GM23338 (cell line): ENCODE measurements at places on chromosomes 16 and 17.

GRCh38 chr17:33290253-33290652, 2.8 kb downstream of the ASIC2 start:
- no peak for DNase-seq

GRCh38 chr16:85250609-85251223, 138.4 kb upstream of the CIBAR2 start:
- DNase-seq = no peak

GRCh38 chr17:78419970-78420815, 41.7 kb downstream of the PGS1 start:
- DNase-seq = no peak

GRCh38 chr16:86505185-86505898, 5.0 kb upstream of the FOXF1 start:
- peak; percentile 67 for DNase-seq

- peak; percentile 77 for DNase-seq
These were observed 85.7 kb upstream of the XYLT1 start for GRCh38 chr16:17556276-17557052.

DNA sequence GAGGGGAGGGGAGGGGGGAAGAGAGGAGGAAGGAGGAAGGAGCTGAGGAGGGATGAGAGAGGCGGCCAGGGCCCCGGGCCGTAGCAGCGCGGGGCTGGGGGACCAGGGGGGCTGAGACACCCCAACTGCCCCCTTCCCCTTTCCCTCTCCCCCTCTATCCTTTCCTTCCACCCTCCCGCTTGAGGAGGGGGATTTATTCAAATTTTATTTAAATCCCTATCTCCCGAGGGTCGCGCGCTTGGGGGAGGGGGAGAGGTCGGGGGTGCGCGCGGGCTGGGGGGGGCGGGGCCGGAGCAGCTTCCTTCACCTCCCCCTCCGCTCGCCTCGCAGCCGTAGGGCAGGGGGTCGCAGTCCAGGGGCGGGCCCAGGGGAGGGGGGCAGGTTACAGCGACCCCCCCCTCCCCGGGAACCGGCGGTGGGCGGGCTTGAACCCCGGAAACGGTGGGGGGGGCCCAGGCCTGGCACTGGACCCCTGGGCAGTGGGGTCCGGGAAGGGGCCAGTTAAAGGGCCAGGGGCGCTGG, at the start of gene FBXL19:
TSS of gene FBXL19 (plus strand) at position 19 of the 522 bp plus-strand sequence. CDS start 2,183 bp downstream, outside the sequence.
- peak; percentile 79 for DNase-seq

DNA sequence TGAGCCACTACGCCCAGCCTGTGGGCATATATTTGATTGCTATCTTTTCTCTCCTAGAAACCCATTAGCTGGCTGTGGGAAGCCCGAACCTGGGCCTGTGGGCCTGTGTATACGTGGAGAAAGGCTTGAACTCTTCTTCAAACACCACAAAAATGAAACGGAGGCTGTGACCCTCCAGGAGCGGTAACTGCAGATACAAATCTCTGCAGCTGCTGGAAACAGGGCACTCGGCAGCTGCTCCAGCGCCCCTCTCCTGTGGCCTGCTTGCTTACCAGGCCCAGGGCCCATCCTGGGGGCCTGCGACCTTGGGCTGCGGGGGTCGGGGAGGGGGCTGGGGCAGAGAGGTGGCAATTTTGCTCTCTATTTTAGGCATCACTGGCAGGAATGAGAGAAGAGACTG, 28.0 kb upstream of the MTSS2 start:
- no peak for DNase-seq

- no peak for DNase-seq
These were observed 126.5 kb downstream of the WWOX start for GRCh38 chr16:78225919-78226318.

- DNase-seq = peak; percentile 51
These were observed 432 bp upstream of the SLC46A1 start for GRCh38 chr17:28406473-28406814.

DNA sequence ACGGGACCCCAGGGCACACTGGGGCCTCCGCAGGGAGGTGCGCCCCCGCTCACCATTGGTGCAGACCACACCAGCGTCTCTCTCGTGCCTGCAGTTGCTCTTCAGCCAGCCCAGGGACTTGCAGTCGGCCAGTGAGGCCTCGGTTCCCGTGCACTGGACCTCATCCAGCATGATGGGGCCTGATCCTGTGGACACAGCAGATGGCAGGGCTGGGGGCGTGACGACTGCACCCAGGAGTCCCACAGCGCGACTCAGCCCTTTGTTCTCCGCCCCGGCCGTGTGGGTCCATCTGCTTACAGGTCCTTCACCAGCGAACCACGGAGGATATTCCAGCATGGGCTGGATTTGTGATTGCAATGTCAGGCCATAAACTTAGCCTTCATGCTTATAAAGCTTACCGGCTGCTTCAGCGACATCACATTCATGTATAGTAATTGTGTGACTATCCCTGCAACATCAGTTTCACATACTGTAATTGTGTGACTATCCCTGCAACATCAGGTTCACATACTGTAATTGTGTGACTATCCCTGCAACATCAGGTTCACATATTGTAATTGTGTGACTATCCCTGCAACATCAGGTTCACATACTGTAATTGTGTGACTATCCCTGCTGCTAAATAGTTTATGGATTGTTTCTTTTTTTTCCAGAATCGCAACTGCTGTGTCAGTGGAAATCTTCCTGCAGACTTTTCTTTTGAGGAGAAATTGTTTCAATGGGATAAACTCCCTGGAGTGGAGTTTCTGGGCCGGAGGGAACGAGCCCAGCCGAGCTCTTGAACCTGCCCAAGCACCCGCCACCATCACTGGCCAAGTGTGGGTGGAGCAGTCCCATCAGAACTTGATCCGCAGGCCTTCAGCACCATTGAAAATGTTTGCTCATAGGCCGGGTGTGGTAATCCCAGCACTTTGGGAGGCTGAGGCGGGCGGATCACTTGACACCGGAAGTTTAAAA, 4.8 kb downstream of the LGALS3BP start:
- DNase-seq = peak; percentile 69

DNA sequence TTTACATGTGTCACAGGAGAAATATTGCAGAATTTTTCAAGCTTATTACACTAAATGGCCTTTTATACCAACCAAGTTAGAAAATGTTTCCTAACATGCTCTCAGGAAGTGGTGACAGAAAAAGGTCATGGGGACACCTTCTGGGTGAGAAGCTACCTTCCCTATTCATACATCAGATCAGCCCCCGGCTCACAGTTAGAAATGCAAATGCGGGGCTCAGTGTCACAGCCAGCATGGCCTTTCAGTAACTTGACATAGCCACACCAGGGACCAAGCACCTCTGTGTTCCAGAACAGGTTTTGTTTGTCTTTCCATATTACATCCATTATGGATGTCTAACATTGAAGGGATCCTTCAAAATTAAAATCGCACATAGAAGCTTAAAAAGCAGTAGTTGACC, 59.5 kb downstream of the CHD9NB start:
- peak; percentile 2 for DNase-seq

GRCh38 chr17:82097184-82097918, 685 bp downstream of the FASN start:
- peak; percentile 25 for DNase-seq

GRCh38 chr17:50805486-50805885, 29.9 kb upstream of the WFIKKN2 start:
- no peak for DNase-seq

GRCh38 chr16:27645396-27645795, 95.5 kb downstream of the KATNIP start:
- no peak for DNase-seq

- no peak for DNase-seq
These were observed 24.6 kb downstream of the SOST start for GRCh38 chr17:43733956-43734355.

DNA sequence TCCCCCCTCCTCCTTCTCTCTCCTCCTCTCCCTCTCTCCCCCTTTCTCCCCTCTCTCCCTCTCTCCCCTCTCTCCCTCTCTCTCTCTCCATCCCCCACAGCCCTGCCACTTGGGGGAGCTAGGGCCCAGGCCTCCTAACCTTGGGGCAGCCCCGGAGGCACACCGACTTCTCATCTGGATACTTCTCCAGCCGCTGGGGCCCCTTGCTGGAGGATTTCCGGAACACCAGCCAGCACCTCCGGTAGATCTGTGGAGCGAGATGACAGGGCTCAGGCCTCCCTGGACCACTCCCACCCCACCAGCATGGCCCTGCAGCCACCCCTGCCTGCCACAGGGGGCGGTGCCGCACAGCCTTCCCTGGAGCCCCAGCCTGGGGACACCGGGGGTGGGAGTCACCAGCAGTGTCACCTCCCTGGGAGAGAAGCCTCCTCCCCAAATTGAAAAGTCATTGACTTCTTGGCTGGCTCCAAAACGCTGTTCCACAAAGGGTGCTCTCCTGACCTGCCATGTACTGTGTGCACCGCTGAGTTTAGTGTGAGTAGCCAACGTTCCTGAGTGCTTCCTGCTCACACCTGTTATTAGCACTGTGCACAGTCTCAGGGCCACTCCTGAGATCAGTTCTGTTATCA, 10.5 kb downstream of the DOK4 start:
- DNase-seq = peak; percentile 96

DNA sequence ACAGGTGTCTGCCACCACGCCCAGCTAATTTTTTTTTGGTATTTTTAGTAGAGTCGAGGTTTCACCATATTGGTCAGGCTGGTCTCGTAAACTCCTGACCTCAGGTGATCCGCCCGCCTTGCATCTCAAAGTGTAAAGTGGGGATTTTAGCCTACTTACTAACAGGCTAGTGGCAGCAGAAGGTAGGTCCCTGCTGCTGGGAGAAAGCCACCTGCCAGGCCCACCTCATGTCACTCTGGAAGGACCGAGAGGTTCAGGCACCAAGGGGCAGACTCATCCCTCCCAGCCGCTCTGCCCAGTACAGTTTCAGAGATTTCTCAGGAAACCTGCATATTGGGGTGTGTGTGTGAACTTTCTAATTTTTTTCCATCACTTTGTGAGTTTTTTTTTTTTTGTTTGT, 2.1 kb upstream of the RCVRN start:
- no peak for DNase-seq

GRCh38 chr17:50949128-50949988, 83.2 kb upstream of the TOB1 start:
- DNase-seq = no peak

DNA sequence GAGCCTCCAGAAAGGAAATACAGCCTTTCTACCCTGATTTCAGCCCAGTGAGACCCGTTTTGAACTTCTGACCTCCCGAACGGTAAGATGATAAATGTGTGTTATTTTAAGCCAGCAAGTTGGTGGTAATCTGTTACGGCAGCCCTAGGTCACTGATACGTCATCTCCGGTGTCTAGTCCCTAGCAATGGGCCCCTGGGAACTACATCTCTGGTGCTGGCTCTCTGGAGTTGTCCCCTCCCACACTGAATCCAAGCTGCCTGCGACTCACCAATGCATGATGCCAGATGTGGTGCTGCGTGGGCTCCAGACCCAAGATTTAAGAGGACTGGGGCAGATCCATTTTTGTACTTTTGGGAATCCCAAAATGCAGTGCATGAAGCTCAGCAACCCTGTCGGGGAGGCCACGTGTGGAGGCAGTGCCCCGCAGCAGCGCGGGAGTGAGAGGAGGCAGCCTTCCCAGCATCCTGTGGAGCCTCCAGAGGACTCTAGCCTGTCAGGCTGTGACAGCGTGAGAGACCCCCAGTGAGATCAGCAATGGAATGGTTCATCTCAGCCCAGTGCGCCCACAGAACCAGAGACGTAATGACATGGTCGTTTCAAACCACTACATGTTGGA, 43.6 kb upstream of the USP7 start:
- no peak for DNase-seq

DNA sequence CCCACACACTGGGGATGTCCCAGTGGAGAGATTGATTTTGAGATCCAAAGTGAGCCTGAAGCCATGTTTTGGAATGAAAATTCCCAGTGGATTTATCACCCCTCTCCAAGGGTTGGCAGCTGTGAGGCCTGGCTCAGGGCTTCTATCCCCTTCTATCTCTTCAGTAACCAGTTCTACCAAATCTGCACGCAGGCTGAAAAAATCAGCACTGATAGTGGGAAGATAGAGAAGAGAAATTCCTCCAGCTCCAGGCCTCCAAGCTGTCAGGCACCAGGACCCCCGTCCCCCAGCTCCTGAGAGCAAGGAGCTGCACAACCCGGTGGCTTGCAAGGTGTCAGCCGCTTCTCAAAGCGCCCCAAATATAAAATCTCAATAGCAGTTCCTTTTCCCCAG, 1.0 kb downstream of the FLOT2 start:
- no peak for DNase-seq

GRCh38 chr16:67548265-67549126, 13.8 kb upstream of the CTCF start:
- DNase-seq = no peak

- peak; percentile 87 for DNase-seq
These were observed 3.3 kb upstream of the PPP1R1B start for GRCh38 chr17:39623356-39623950.

DNA sequence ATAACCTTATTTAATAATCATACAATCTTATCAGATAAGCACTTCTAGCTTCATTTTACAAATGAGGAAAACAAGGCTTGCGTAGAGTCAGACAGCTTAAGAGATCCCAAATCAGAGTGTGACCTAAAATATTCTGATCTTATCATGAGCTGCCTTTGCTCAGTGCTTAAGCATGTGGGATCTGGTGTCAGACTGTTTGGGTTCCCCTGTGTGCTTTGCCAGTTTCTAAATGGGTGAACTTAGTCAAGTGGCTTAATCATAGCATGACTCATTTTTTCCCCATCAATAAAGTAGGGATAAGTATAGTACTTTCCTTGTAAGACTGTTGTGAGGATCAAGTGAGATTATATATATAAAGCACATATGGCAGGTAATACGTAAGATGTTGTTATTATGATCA, 612.6 kb upstream of the C16orf82 start:
- DNase-seq = no peak

GRCh38 chr17:4331614-4332013, 34.9 kb downstream of the UBE2G1 start:
- DNase-seq = no peak

DNA sequence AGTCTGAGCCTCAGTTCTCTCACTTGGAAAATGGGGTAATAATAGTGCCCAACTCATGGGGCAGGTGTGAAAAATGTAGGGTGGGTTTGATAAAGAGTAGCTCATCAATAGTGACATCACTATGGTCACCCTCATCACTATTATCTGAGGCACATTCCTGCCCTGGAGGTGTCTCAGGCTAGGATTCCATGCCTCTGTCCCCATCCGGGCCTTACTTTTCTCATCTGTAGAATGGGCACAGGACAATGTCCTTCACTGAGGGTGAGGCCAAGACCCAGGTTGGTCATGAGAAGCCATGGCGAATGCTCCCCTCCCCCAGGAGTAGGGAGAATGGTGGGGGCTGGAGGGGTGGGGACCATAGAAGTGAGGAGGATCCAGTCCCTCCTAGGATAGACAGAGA, 30.5 kb downstream of the MYO15A start:
- no peak for DNase-seq

GRCh38 chr16:88798772-88799455, 4.7 kb upstream of the CDT1 start:
- no peak for DNase-seq
